ENCODE measurements at places on chromosomes 12 and 14.

- DNase-seq, result no peak
Observed at GRCh38 chr12:139585-139984, 73.0 kb downstream of the IQSEC3 start.

DNA sequence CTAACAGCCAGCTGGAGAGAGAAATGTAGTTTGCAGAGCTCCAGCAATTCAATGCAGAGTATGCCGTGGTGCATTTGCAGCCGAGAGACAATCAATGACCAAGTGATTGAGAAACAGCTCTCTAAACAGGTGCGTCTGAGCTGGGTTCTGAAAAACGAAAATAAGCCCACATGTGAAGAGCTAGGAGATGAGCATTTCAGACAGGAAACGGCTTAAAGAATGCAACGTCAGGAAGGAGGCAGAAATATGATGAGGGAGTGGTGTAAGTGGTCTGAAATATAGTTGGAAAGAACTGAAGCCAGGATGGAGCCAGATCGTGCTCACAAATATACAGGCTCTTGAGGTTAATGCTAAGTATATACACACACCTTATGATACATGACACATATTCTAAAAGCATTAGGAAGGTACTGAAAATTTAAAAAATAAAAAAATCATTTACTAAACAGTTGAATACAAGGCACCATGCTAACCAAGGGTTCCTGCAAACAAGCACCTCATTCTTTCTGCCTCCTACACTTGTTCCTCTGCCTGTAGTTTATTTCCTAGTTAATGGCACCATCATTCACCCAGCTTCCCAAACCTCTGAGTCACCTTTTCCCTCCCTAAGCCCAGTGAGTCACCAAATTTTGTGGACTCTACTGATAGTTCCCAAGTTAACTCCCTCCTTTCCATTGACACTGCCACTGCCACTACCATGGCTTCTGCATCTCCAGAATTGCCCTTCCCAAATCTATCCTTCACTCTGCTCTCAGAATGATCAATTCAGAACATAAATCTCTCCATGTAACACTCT lies 2.3 kb upstream of the GARIN2 start:
- DNase-seq, result no peak

GRCh38 chr14:106850913-106851825 lies 1324.8 kb downstream of the TMEM121 start:
- DNase-seq, result no peak

GRCh38 chr12:51522696-51523095 lies 68.3 kb upstream of the SCN8A start:
- no peak for DNase-seq

DNA sequence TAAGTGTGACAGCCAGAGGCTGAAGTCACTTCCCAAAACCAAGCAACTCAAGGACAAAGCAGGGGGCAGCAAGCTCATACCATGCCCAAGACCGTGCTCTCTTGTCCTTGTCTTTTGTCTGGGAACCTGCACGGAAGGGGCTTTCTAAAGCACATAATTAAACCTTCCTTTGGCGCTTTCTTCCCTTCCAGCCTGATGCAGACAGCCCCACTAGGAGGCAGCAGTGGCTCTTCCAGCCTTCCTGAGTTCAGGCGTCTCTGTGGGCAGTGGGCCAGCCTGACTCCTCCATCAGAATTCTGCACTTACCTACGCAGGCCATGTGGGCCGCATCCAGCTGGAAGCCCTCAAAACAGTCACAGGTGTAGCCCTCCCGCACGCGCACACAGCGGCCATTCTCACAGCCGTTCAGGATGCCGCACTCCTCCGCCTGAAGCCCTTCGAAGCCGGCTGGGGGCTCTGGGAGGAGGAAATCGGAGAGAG lies 7.6 kb downstream of the ISCA2 start:
- DNase-seq, result peak; percentile 55

- DNase-seq, result peak; percentile 11
Observed at GRCh38 chr12:11884706-11885105, 186.0 kb upstream of the BCL2L14 start.

DNA sequence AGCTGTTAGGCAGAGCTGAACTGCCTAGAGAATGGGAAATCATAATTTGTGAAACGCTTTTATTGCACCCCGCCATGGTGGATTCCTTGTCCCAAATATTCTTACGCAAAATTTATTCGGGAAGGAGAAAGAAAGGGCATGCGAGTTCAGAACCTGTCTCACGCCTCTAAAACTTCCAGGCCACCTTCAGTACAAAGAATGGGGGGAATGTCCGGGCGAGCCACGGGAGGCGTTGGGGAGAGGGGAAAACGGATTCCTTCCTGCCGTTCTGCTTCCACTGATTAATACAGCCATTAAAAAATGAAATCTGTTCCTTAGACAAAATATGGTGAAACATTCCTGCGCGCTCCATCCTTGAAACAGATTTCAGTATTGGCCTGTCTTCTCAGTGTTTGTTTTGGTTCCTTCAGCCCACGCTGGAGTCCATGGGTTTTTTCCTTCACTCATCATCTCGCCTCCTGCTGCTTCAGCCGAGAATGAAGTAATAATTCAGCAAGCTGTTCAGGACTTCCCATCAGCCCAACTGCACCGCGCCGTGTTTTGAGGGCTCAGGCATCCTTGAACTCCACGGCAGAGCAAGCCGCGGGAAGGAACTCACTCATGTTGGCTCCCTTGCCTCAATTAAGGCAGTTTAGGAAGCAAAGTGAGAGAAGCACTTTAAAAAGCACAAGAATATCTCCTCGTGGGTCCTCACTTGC lies 47.7 kb upstream of the CDKN3 start:
- DNase-seq, result no peak

- no peak for DNase-seq
Observed at GRCh38 chr14:35344107-35344807, 52.1 kb downstream of the PSMA6 start.

DNA sequence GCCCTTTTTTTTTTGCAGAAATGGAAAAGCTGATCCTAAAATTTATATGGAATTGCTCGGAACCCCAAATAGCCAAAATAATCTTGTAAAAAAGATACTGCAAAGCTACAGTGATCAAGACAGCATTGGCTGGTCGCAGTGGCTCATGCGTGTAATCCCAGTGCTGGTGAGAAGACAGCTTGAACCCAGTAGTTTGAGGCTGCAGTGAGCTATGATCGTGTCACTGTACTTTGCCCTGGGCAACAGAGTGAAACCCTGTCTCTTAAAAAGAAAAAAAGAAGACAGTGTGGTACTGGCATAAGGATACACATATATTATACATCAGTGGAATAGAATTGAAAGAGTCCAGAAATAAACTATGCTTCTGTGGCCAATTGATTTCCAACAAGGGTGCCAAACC lies 5.4 kb downstream of the ITGB7 start:
- DNase-seq, result no peak

GRCh38 chr14:90853116-90853515 lies 36.9 kb upstream of the TTC7B start:
- no peak for DNase-seq

DNA sequence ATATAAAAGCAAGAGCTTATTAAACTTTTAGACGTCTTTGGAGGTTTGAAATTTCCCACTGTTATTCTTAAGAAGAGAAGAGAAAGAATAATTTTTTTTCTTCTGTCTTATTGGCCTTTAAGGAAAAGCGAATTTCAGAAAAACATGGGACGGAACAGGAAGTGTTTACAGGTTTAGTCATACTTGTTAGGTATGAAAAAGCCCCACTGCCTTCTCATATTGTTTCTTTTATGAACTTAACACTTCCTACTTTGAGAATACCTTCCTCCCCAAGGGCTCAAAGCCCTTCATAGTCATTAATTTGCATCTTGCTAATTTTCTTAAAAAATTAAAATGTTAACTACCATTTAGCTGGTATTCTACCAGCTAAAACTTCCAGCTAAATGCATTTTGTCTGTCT lies 82.0 kb downstream of the ETV6 start:
- no peak for DNase-seq

DNA sequence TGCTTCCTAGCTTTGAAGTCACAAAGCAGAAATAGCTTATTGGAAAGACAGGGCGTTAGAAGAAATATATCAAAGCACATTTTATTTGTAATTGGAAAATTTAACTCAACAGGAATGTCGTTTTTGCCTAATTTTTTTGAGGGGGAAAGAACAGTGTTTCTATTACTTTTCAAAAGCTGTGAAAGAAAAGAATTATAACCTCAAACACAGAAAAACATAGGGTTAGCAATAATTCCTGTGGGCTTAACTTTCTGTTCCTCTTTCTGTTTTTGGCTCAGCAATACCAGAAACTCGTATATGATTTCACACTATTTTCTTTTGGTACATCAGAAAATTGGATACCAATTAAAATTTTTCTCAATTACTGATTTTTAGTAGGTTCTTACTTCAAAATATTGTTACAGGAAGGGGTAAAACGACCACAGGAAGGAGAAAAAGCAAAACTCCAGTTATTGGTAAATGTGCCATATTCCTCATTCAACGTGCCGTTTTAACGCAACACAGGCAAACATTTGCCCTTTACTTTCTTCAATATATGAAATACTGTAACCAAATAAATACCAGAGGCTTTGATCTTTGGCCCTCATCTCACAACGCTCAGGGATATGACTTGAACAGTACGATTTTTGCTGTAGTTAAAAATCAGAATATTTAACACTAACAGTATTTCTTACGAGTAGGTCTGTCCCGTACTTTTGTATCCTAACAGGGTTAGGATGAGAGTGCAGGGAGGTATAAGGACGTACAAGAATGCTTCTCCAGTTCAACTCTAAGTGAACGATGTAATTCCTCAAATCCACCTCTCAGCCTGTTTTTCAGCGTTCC lies 1.3 kb upstream of the RNU6-7 start:
- DNase-seq, result no peak

- DNase-seq, result no peak
Observed at GRCh38 chr12:130799051-130799450, 40.0 kb downstream of the STX2 start.

DNA sequence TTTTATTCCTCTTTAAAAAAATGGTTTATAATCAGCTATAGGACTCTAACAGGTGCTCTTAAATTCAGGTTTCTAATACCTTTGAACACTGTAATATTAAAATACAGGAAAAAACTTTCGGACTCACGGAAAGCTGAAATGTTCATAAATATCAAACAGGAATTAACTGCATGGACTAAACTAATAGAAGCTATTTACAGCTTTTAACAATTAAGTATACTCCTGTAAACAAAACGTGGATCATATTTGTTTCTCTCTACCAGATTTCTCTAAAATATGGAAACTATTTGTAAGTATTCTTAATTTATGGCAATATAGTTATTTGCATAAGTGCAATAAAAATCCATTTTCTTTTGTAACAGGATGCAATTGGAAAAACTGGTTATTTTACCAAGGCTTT lies 108.9 kb upstream of the RESF1 start:
- DNase-seq, result no peak

DNA sequence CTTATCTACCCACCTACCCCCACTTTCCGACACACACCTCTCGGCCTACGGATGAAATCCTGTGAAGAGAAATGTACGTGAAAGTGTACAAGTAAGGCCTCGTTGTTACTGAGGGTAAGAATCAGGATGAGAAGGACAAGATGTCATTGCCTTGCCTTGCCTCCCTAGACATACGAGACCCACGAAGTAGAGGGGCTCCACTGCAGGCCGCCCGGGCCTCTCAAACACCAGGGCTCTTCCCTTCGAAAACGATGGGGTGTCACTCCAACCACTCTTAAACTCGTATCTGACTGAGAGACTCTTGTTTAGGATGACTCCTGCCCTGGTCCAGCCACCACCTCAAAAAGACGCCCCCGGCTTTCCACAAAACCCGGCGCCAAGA lies 498 bp downstream of the RACGAP1 start:
- DNase-seq, result peak; percentile 24

DNA sequence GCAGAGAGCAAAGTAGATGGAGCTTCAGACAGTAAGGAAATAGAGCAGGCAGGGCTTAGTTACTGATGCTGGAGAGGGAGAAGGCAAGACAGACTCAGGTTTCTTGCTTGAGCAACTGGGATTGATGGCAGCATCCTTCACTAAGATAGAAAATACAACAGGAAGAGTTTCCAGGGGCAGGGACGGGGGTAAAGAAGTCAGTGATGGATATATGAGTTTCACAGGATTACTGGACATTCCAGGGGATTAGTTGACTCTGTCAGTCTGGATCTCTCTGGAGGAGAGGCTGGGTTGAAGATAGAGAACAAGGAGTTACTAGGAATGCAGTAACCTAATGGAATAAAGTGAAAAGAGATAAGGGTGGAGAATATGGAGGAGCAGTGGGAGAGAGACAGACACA lies 74.5 kb upstream of the ATF1 start:
- no peak for DNase-seq

- no peak for DNase-seq
Observed at GRCh38 chr14:42112108-42112507, 505.4 kb downstream of the LRFN5 start.

- peak; percentile 50 for DNase-seq
Observed at GRCh38 chr14:42174357-42174756, 567.7 kb downstream of the LRFN5 start.

- no peak for DNase-seq
Observed at GRCh38 chr14:102292441-102292840, 12.5 kb downstream of the MOK start.

DNA sequence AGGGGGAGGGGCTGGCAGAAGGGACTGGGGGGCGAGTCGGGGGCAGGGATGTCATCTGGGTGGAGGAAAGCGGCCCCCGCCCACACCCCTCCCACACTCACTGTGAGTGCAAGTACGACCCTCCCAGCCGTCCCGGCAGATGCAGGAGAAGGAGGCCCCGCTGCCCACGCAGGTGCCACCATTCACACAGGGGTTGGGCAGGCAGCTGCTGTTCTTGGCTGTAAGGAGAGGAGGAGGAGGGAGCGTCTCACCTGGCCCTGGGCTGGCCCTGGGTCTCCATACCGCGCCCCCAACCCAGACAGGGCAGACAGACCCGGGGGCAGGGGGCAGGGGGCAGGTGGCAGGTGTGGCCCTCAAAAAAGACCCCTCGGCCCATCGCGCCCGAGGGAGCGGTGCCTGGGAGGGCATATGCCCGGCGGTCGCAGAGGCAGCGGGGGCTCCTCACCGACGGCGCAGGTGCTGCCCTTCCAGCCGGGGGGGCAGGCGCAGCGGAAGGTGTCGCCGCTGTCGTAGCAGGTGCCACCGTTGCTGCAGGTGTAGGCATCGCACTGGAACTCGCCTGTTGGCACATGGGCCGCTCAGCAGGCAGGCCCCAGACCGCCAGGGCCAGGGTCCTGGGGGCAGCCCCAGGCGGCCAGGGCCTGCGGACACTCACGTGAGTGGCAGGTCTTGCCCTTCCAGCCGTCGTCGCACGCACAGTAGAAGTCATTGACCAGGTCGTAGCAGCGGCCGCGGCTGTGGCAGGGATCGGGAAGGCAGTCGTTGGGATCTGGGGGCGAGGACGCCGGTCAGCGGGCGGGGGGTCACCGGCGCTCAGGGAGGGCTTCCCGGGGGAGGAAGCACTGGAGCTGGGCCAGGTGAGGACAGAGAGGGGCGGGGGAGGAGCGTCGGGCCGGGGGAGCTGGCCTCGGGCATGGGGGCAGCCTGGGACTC lies 20.6 kb downstream of the JAG2 start:
- DNase-seq, result no peak

- DNase-seq, result no peak
Observed at GRCh38 chr14:92585981-92586937, 72.7 kb downstream of the RIN3 start.

Data from NCI-H2081 (cell line).